ENCODE measurements at places on chromosomes 12 and 14. TPM values are rescaled to one million over a fixed set of nuclear protein-coding genes. Genes with fewer than 3 reads are reported as not detected.

Gene ABHD12B
- total RNA-seq: not detected

Gene PRPF39
- total RNA-seq: 39.9 TPM

Gene ZNF384
- total RNA-seq: 27.1 TPM

Gene KRT5
- total RNA-seq: 9.4 TPM

Gene SLC6A15
- 10.8 TPM for total RNA-seq

Gene CLEC9A
- not detected for total RNA-seq

Gene GLI1
- total RNA-seq: 0.61 TPM

Gene DBX2
- 0.12 TPM for total RNA-seq

Gene RERGL
- not detected for total RNA-seq

Gene TMTC1
- total RNA-seq: 44.1 TPM

Gene SLC17A8
- not detected for total RNA-seq

Gene ASPG
- total RNA-seq: not detected

Gene NRL
- total RNA-seq: 1.8 TPM

Gene DPF3
- 17.2 TPM for total RNA-seq

Gene EPYC
- total RNA-seq: not detected

Gene SOAT2
- 0.49 TPM for total RNA-seq

Gene LRCOL1
- total RNA-seq: not detected
